Stimulated activated CD8-positive, alpha-beta memory T cell treated with anti-CD3 and anti-CD28 coated beads, Interleukin-15, amount 100 ng/mL, for 4 hours (primary cell): ENCODE measurements at places on chromosomes 2 and 18.
A peak's percentile ranks its signal among the peaks of the same experiment; 100 is the strongest.

GRCh38 chr2:24105816-24106215 is 17.3 kb downstream of the PFN4 start:
- DNase-seq, result no peak

DNA sequence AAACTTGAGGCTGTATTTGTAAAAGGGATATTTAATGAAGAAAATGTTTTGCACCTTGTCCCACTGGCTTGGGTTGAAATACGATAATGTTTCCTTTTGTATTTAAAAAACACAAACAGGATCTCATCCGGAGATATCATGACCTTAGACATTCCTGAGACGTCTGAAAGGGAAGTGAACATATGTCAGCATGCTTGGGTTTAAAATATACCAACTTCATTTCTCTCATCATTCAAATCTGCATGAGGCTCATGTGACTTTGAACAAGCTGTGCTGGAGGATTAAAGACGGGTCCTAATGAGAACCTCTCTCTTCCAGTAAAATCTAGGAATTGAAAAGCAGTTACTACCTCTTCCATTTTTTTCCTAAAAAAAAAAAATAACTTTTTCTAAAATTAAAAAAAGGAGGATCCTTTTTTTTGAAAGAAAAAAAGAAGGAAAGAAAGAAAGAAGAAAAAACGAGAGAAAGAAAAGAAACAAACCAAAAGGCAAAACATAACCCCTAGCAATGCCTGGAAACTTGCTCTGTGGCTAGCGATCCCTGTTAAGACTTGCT is 106.8 kb upstream of the ZFP36L2 start:
- DNase-seq, result no peak

- DNase-seq, result no peak
These were observed 7.1 kb upstream of the CEP68 start for GRCh38 chr2:65049010-65049639.

DNA sequence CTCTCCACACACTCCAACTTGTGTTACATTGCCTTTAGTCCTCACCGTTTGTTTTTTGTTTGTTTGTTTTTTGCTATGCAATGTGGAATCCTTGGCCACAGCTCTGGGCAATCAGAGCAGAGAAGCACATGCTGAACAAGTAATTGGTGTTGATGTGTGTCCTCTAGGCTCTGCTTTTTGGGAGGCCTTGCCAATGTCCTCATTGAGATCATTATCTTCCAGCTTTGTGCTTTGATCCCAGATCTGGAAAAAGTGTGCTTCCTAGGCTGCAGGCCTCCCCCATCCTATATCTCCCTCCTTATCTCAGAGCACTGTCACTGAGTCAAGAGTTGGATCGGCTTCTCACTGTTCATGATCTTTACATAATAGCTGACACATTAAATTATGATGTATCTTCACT is 25.9 kb downstream of the OSR1 start:
- no peak for DNase-seq

DNA sequence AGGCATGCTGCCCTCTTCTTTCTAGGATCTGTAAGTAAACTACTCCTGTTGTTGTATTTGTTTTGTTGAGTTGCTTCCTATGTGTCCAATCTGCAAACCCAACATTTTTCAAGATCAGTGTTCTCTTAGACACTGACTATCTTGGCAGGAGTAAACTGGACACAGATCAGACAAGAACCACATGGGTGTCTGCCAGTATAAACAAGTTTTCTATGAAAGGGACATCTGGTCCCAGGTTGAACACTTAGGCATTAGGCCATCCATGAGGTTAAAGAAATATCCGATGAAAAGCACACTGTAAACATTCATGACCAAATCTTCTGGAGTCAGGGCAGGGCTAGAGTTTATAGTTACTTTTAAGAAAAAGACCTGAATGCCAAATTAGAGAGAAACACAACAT is 441.8 kb downstream of the NYAP2 start:
- no peak for DNase-seq

DNA sequence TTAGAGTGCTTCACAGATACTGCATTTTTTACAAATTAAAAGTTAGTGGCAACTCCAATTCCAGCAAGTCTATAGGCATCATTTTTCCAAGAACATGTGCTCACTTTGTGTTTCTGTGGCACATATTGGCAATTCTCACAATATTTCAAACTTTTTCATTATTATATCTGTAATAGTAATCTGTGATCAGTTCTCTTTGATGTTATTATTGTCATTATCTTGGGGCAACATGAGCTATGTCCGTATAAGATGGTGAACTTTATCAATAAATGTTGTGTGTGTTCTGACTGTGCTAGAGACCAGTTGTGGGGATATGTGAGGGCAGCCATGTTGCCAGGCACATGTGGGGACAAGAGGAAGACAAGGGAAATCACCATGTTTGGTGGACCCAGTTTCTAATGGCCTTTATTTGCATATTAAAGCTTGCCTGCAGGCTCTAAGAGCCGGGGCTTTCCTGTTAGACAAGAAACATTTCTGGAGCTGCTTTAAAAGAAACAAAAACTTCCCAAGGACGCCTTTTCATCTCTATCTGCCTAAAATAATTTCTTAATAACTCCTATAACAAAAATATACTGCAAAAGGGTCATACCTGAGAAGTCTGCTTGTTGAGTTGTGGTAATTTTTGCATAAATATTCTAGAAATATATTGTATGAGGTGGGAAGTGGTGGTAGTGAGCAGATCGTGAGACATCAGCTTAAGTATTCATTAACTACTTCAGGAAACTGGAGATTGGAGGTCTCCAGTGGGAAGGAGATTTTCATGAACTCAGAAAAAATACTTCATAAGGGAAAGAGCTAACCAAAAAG is 37.2 kb downstream of the KYNU start:
- no peak for DNase-seq

- DNase-seq, result no peak
These were observed 99.8 kb downstream of the CAPN13 start for GRCh38 chr2:30707304-30707903.

- no peak for DNase-seq
These were observed 10.0 kb downstream of the SPEG start for GRCh38 chr2:219444566-219445091.

GRCh38 chr18:43635397-43635796 is 358.1 kb upstream of the SYT4 start:
- DNase-seq, result no peak

- DNase-seq, result no peak
These were observed 193.5 kb upstream of the CHST9 start for GRCh38 chr18:27378431-27379095.

DNA sequence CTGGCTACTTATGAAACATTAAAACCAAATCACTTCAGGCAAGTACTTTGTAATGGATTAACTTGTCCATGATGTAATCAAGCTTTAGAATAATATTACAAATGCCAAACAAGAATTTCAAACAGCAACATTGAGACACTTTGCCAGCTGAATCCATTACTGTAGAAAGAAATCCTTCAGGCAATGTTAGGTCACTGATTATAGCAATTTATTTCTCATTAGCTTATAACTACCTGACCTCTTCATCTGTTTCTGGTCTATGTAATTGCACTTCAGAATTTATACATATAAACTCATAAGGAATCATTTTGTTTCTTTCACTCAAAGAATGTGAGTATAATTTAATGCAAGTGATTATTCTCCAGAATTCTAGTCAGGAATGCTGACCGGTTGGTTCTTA is 692.6 kb upstream of the TMEFF2 start:
- no peak for DNase-seq

DNA sequence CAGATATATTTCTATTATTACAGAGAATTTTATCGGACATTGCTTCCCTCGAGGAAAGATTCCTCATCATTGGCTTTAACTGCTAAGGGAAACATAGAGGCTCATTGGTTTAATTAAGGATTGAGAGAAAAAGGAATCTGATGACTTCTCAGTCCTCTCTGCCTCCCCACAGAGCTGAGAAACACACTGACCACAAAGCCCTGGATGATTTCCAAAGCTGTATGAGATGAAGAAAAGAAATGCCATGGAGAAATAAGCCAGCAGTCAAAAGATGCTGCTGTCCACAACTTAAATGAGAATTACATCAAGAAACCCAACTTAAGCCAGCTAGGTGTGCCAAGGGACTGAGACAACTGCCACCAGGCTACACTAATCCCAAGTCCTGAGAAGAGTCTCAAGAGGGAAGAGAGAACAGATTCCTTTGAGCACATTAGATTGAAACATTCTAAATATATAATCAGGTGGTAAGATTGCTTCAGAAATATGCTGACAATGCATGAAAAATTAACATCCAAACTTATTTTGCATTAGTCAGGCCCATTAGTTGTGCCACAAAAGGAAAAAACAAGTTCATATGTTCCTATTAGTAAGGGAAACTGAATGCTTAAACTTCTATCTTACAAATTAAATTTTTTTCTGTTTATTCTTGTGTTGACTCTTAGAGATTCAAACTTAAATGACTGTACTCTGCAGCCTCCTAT is 308.1 kb upstream of the CYRIA start:
- DNase-seq, result no peak

DNA sequence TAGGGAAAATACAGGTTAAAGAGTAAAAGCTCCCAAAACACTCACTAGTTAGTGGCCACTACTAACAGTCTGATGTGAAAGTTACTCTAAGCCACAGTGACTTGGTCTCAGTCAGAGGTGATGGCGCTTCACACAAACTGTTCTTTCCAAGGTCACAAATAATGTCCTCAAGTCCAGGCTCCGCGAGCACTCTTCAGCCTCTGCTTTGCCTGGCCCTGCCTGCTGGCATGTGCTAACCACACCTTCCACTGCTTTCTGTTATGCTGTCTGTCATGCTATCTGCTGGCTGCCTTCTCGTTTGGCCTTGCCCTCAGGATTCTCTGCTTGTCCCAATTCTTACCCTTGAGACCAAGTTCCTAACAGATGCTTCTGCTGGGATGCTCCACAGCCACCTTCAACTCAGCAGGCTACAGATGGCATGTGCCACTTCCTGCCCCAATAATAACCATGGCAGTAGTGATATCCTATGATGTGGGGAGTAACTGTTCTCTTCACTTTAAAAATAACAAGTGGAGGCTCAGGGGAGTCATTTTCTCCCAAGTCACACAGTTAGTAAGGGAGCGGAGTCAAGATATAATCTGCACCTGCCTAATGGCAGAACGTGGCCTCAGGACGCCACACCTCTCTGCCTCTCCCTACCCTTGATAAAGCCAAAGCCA is 75.7 kb downstream of the ZAP70 start:
- no peak for DNase-seq

DNA sequence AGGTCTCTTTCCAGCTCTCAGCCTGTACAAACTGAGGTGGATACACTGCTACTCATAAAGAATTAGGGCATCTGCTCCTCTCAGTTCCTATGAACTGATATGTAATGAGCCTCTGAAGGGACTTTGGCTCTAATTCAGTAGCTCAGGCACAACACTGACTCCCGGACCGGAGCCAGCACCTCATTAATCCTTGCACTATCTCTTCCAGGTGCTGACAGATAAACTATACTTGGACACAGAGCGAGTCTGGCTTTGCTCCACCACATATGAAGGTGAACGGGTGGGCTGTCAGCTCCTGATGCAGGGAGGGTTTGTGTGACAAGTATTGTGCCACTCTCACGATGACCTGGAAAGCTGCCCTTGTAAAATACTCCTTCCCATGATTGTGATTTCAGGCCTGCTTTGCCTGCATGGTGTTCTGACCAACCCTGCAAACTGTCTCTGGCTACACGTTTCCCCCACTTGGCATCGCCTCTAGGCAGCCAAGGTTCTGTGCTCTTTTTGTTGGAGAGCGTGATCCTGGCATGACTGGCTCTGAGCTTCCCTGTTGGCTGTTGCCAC is 111.6 kb upstream of the LMAN1 start:
- DNase-seq, result no peak

- no peak for DNase-seq
These were observed 50.6 kb downstream of the EPAS1 start for GRCh38 chr2:46347648-46348280.

- DNase-seq, result no peak
These were observed 69.8 kb downstream of the NFATC1 start for GRCh38 chr18:79465392-79465991.

DNA sequence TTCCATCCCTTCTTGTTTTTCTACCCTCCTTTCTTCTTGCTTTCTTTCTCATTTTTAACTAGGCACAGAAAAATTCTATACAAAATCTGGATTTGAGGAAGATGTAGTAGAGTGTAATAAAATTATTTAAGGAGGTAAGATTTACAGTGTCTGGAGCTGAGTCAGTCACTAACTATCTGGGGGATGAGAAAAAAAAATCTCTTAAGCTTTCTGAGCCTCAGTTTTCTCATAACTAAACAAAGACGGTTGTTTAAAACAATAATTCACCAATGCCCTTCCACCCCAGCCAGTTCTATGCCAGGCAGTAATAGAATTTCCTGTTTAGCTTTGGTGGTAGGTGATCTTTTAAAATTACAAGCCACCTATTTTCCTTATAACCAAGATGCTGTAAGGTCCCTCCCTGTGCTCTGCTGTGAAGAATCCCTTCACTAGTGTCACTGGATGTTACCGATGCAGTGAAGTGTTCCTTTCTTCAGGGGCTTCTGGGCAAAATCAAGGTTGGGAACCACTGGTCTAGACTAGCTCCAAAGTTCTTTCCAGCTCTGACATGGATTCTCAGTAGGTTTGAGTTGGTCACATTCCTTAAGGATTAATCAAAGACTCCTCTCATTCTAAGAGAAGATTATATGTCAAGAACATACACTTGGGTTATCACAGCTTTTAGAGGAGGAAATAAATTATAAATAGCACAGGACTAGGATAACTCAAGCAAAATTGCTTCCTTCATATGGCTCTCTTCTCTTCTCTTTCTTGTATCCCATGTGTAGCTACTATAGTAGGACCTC is 289.0 kb downstream of the CDH2 start:
- DNase-seq, result no peak

DNA sequence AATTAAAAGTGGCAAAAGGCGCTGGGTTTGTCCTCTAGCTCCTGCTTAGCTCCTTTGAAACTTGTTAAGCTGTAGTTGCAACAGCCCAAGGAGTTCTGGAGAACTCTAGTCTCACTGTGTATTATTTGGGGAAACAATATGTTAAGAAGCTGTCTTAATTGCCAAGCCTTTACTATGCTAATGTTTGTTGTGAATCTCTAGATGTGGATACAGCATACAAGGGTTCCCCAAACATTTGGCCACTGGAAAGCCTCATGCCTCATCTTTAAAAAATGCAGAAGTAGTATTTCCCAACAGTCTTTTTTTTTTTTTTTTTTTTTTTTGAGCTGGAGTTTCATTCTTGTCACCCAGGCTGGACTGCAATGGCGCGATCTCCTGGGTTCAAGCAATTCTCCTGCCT is 236.7 kb downstream of the PRKCE start:
- no peak for DNase-seq

- no peak for DNase-seq
These were observed 108.7 kb upstream of the RAB6C start for GRCh38 chr2:129870685-129871241.

DNA sequence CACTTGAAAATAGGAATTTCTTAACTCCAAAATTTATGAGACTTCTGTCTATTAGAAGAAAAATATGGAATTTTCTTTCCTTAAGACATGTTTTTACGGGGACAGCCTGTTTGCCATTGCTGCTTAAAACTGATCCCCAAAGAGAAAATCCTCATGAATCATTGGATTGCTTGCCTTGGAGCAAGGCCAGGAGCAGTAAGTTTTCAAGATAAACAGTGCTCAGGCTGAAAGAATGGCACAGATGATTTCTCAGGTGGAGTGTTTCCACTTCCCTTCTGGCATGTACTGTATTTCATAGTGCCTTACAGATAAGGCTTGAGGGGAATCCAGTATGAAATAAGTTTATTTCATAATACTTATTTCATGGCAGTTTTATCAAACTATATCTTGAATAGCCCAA is 74.3 kb upstream of the MMADHC start:
- no peak for DNase-seq

GRCh38 chr2:36800381-36800780 is 103.9 kb downstream of the VIT start:
- peak; percentile 24 for DNase-seq
